HuH-7.5 (cell line): ENCODE measurements at places on chromosomes 13 and 19.

GRCh38 chr19:45123440-45123850 lies 30.5 kb downstream of the PPP1R37 start:
- DNase-seq: no peak

DNA sequence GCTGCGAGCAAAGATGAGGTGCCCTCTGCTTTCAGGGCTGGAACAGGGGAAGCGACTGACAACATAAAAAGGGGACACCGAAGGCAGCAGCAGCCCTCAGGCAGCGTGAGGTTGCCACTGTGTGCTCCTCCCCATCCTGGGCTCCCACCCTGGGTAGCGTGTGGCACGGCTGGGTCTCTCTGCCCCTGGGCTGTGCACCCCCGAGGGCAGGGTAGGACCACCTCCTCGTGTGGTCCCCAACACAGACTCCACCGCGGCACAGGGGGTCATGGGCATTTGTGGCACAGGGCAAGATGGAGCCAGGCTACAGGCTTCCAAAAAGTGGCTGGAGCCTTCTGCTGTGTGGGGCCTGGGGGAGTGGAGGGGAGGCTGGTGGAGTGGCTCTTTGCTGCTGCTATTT lies 6.5 kb upstream of the RSPH6A start:
- no peak for DNase-seq

DNA sequence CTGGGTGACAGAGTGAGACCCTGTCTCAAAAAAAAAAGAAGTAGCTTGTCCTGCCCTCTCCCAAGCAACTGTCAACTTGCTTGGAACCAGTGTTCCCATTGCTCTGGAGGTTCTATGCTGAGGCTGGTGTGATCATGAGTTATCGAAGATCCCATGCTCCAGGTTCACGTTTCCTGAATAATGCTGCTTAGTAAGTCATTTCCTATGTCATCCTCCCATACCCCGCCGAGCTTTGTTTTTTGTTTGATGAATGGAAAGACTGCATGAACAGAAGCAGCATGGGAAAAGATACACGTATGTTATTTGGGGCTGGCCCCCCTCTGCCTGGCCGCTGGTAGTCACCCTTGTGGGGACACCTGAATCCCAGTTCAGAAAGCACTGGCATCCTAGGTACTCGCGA lies 11.3 kb downstream of the SLC25A42 start:
- DNase-seq: no peak

DNA sequence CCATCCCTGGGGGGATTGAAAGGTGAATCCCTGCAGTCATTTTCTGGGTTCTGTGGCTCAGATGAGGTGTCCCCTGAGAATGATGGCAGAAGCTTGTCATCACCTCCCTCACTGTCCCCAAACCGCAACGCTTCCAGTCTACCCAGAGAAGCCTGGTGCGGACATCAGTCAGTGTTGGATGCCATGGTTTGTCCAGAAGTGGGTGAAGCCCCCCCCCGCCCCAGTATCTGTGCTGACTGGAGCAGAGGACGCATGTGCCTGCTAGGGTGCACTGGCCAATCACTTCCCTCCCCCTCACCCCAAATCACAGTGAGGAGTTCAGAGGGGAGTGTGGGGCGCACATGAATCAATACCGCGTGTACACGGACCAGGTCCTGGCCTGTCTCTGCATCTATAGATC lies 150.5 kb downstream of the TEX29 start:
- DNase-seq: no peak

GRCh38 chr13:45621950-45622349 lies 6.4 kb upstream of the ERICH6B start:
- no peak for DNase-seq

DNA sequence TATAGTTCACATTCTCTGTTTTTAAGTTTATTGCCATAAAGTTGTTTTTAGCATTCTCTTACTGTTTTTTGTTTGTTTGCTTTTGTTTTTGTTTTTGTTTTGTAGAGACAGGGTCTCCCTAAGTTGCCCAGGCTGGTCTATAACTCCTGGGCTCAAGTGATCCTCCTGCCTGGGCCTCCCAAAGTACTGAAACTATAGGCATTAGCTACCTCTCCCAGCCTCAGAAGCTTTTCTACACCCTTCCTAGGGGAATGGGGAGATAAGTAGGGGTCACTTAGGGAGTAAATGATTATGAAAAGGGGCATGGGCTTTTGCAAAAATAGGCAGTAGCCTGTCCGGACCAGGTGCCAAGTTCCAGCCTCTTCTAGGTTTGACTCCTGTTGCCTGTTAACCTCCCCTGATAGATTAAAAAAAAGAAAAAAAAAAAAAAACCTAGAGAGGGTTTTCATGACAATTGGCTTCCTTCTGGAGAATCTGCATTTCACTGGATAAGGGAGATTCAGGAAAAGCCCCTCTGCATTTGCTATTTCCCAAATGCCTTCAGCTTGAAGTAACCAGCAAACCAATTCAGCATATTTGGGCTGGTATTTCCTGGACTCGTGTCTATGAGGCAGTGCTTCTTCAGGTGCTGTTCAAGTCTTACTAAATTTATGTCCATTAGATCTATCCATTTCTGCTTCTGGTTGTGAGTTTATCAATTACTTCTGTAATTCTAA lies 216.8 kb downstream of the TM9SF2 start:
- DNase-seq: no peak

DNA sequence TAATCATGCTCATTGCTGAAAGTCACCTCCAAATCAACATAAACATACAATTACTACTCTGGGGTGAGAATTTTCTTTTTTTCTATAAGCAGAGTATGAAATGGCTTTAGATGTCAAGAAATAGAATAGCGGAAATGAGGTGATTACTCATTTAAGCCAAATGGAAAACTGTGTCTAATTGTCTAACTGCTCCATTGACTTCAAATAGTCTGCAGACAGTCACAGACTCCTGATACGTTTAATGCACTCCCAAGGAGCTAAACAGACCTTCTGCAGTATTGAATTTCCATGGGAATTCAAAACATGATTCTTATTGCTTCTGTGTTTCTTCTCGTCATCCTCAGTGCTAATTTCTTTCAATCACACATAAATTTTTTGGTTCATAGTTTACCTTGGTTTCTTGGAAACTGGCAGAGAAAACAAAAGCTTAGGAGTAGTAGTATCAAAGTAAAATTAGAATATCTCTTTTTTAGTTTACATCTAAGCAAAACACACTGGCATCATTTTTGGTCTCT lies 865.2 kb upstream of the SLC10A2 start:
- DNase-seq: no peak

DNA sequence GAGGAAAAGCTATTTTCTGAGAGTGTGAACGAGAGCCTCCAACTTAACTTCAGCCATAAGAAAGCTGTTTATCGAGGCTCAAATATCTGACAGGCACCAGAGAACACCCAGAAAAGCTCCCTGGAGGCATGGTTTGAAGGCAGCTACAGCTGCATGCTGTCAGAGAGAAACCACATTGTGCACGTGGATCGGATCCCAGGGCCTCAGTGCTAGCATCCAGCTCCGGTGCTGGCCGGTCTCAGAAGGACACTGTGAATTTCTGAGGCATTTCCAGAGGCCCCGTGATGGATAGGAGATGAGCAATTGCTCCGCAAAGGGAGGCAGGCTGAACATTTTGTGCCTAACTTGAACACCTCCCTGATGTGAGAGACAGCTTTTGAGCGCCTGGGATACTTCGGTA lies 315.7 kb downstream of the FGF9 start:
- DNase-seq: no peak

DNA sequence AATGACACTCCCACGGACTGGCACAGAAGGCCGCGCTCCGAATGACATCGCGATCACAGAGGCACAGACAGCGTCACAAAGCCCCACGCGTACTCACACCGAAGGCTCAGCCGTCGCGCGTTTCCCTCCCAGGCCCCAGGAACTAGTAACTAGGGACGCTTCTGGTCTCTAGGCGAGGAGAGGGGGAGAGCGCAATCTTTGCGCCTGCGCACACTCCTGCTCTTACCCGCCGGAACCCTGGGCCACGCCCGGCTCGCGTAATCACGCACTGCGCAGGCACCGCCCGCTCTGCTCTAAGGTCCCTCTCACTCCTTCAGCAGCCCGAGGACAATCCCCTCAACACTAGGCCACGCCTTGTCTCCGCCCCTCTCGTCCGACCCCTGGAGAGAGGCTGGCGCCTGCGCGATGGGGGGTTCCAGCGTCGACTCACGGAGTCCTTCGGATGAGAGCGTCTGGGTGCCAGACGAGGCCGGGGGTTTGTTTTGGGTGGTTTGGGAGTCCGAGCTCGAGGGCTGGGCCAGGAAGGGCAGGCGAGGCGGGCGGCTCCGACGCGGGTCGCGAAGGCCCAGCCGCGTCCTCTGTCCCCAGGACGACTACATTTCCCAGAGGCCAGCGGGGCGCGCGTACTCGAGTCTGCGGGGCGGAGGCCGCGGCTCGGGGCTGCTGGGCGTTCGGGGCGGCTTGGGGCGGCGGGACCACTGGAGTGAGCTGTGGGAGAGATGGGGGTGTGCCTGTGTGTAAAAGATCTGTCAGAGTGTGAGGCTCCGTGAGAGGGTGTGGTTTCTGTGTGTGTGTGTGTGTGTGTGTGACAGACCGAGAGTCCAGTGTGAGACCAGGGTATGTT lies at the start of gene ZNF471:
ZNF471 (plus strand) TSS at position 410 of the 844 bp plus-strand sequence. CDS start 3,717 bp downstream, outside the sequence.
- DNase-seq: peak; percentile 66

DNA sequence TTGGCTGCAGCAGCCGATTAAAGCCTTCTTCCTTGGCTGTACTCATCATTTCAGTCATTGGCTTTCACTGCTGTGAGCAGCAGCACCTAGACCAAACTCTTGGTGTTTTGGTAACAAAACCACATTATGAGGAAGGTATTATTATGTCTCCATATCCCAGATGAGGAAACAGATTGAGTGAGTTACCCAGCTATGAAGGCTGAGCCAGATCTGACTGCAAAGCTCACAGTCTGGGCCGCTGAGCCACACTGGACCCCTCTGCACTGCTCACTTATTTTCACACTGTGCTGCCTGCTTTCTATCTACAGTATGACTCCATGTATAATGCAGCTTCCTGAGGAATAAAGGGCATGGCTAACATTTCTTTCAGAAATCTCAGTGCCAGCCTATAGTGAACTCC lies 24.5 kb downstream of the CRYL1 start:
- DNase-seq: no peak

DNA sequence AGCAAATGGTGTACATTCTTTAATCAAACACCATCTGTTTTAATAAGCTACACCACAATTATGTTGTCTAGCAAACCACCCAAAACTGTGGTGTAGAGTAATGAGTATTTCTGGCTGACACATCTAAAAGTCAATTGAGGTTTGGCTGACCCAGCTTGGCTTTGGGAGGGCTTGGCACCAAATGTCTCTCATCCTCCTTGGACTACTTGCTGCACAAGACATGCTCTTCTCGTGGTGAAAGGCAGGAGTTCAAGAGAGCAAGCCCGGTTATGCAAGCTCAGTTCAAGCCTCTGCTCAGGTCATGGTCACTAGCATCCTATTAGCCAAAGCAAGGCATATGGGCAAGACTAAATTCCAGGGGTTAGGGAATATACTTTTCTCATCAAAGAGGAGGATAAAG lies 37.1 kb downstream of the LACC1 start:
- DNase-seq: no peak

DNA sequence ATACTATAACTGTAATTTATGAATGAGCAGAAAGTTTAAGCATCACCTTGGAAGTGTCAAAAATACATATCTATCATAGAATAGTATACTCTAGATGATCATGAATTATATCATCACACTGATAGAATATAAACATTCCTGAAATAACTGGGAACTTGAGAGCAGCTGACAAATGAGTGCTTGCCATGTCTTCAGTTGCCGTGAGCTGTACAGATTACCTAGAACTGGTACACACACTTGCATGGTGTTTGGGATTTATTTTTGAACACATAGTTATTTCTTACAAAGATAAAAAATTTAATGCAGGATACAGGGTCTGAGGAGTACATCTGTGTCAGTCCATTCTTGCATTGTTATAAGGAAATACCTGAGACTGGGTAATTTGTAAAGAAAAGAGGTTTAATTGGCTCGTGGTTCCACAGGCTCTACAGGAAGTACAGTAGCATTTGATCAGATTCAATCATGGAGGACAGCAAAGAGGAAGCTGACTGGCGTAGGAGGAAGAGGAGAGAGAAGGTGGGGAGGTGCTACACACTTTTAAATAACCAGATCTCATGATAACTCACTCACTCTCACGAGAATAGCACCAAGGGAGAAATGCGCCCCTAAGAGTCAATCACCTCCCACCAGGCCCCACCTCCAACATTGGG lies 60.4 kb upstream of the MBNL2 start:
- DNase-seq: no peak

DNA sequence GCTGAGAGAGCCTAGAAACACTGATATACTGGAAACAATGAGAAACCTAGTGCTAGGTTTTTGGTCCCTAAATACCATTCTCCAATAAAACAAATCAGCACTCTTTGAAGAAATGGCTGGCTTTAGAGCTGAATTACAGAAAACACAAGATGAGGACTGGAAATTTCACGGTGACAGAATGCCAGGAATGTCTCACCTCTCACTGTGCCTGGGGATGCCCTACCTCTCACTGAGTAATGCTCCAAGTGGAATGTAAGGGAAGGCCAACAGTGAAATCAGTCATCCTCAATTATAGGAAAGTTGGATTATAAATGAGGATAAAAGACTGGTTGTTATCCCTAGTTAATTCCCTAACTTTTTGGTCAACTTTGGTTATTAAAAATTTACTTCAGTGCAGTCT lies 259.0 kb downstream of the NALCN start:
- no peak for DNase-seq

GRCh38 chr19:50897612-50898011 lies 13.6 kb downstream of the KLK4 start:
- no peak for DNase-seq

GRCh38 chr19:39099341-39099740 lies 15.2 kb downstream of the ACP7 start:
- no peak for DNase-seq

GRCh38 chr13:91544723-91545122 lies 146.3 kb downstream of the GPC5 start:
- DNase-seq: no peak

- no peak for DNase-seq
Observed at GRCh38 chr13:46624353-46624752, 71.4 kb downstream of the LRCH1 start.

- no peak for DNase-seq
Observed at GRCh38 chr13:91553584-91553983, 155.2 kb downstream of the GPC5 start.

GRCh38 chr13:60836821-60837220 lies 439.8 kb downstream of the TDRD3 start:
- DNase-seq: no peak

DNA sequence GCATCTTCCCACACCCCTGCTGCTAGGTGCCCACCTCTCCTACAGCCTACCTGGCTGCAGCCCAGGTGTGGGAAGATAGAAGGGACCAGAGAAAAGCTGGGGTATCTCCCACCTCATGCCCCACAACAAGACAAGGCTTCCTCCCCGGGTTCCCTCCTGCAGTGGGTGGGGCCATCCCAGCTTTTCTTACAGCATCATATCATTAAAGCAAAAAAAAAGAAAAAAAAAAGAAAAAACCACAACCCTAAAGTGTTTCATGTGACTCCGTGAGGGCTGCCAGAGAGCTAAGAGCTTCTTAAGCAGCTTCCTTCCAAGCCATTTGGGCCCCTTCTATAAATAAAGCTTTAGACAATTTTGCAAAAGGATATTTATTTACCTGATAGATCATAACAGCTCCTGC lies 455.4 kb upstream of the TSHZ3 start:
- no peak for DNase-seq

- DNase-seq: no peak
Observed at GRCh38 chr19:1101337-1101698, 2.5 kb upstream of the GPX4 start.

GRCh38 chr13:48078251-48078656 lies 16.6 kb downstream of the MED4 start:
- peak; percentile 22 for DNase-seq
